Calu3 (cell line): ENCODE measurements at places on chromosomes 4 and X. TPM values are rescaled to one million over a fixed set of nuclear protein-coding genes. Genes with fewer than 3 reads are reported as not detected.

GRCh38 chr4:146072376-146072775, 103.1 kb upstream of the LSM6 start:
- H3K36me3 ChIP-seq = no peaks in the 10 kb centered on the region
- H3K27ac ChIP-seq = no peak overlapping the region
- H3K4me3 ChIP-seq = no peak overlapping the region
- DNase-seq = no peak

GRCh38 chr4:120842031-120842430, 80.5 kb downstream of the PRDM5 start:
- H3K27me3 ChIP-seq = no peaks in the 10 kb centered on the region
- H3K4me3 ChIP-seq = peak overlapping the region; percentile 21
- H3K4me1 ChIP-seq = no peaks in the 10 kb centered on the region

GRCh38 chr4:78630615-78631014, 79.0 kb downstream of the ANXA3 start:
- no peak for DNase-seq
- no peak overlapping the region for H3K4me3 ChIP-seq
- H3K27ac ChIP-seq = no peak overlapping the region
- H3K27me3 ChIP-seq = no peaks in the 10 kb centered on the region
- H3K4me1 ChIP-seq = peaks cover 30% of the 10 kb centered on the region

DNA sequence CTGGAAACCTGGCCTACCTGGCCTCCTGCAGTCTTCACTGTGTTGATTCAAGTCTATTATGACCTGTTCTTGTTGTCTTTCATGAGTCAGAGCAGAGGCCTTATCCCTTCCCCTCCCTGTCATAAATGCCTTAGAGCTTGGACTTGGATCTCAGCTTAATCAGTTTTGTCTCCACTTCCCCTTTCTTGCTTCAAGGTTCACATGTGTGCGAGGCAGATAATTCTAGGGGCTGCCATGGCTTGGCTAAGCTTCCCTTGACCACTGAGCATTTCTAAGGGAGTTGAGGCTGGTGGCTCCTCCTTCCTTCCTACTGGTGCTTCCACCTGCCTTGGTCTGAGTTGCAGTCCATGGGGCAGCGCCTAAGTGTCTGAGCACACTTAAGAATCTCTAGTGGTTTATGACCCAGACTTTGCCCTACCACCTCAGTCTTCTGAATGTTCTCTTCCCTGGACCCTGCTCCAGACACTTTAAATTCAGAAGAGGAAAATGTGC, 1.7 kb upstream of the HEPH start:
- H3K27me3 ChIP-seq = no peaks in the 10 kb centered on the region
- no peaks in the 10 kb centered on the region for H3K4me1 ChIP-seq
- no peaks in the 10 kb centered on the region for H3K36me3 ChIP-seq
- no peak overlapping the region for H3K4me3 ChIP-seq

GRCh38 chr4:38815885-38816782, 11.5 kb upstream of the TLR1 start:
- peaks cover 22% of the 10 kb centered on the region for H3K4me1 ChIP-seq
- DNase-seq = no peak
- no peaks in the 10 kb centered on the region for H3K27me3 ChIP-seq
- no peak overlapping the region for H3K4me3 ChIP-seq
- no peaks in the 10 kb centered on the region for H3K36me3 ChIP-seq

- DNase-seq = no peak
- H3K27me3 ChIP-seq = no peaks in the 10 kb centered on the region
- no peak overlapping the region for H3K27ac ChIP-seq
- no peak overlapping the region for H3K4me3 ChIP-seq
- no peaks in the 10 kb centered on the region for H3K4me1 ChIP-seq
- H3K36me3 ChIP-seq = peaks cover 14% of the 10 kb centered on the region
Measured at GRCh38 chr4:183801457-183802165, 103.5 kb upstream of the STOX2 start.

DNA sequence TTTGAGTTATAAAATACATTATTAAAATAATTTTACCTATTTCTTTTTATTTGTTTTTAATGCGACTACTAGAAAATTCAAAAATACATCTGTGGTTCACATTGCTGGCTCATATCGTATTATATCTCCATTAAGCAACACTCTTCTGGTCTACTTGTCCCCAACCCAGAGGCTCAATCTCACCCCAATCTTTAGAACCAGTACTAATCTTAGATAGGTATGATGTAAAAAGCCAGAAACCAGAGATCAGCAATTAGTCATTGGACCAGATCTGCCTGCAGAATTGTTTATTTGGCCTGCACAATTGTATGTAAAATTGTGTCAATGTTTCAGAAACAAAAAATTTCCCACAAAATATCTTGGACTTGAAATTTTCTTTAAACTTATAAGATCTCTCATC, 155.5 kb upstream of the BMP3 start:
- H3K27ac ChIP-seq = no peak overlapping the region
- H3K36me3 ChIP-seq = no peaks in the 10 kb centered on the region
- H3K4me3 ChIP-seq = no peak overlapping the region
- H3K4me1 ChIP-seq = no peaks in the 10 kb centered on the region

DNA sequence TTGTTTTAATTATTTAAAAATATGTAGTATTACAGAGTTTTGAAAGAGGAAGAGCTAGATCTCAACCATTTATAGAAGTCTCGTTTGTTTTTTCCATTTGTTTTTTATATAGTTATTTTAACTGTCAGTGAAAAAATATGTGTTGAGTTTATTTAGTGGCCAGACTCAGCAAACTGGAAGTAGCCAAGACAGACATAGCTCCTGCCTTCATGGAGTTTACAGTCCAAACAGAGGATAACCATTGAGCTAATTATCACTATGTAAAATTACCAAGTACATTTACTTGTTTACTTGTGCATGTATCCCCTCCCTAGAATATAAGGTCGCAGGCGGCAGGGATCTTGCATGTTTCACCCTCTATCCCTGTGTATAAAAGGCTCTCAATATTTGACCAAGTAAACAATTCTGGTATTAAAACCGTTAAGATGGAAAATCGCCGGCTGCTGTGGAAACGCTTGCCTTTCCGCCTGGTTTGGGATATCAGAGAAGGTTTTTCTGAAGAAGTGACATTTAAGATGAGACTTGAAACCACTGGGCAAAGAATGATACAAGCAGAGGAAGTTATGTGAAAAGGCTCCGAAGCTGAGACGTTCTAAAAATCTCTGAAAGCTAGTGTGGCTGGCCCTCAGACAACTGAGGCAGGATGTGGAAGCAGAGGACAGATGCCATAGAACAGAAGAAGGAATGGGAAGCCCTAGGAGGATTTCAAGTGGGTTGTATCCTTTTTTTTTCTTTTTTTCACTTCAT, 1.3 kb upstream of the CCNI start:
- H3K4me1 ChIP-seq = no peaks in the 10 kb centered on the region
- peaks cover 5% of the 10 kb centered on the region for H3K36me3 ChIP-seq
- no peak for DNase-seq
- no peak overlapping the region for H3K27ac ChIP-seq
- H3K4me3 ChIP-seq = no peak overlapping the region

GRCh38 chr4:2660596-2661211, 95.4 kb downstream of the TNIP2 start:
- H3K36me3 ChIP-seq = peaks cover 6% of the 10 kb centered on the region
- H3K4me3 ChIP-seq = no peak overlapping the region
- H3K27me3 ChIP-seq = no peaks in the 10 kb centered on the region

- no peak overlapping the region for H3K27ac ChIP-seq
- H3K36me3 ChIP-seq = no peaks in the 10 kb centered on the region
- DNase-seq = no peak
Measured at GRCh38 chrX:44189116-44189515, 154.4 kb downstream of the EFHC2 start.

GRCh38 chrX:71102292-71102691, 4.2 kb downstream of the CXorf65 start:
- DNase-seq = no peak
- H3K4me1 ChIP-seq = peaks cover 12% of the 10 kb centered on the region
- H3K4me3 ChIP-seq = no peak overlapping the region
- H3K36me3 ChIP-seq = no peaks in the 10 kb centered on the region
- no peak overlapping the region for H3K27ac ChIP-seq
- no peaks in the 10 kb centered on the region for H3K27me3 ChIP-seq

GRCh38 chrX:53547668-53548067, 113.5 kb upstream of the HSD17B10 start:
- DNase-seq = no peak
- no peaks in the 10 kb centered on the region for H3K4me1 ChIP-seq
- peak overlapping the region; percentile 71 for H3K27ac ChIP-seq
- H3K4me3 ChIP-seq = no peak overlapping the region
- H3K36me3 ChIP-seq = peaks cover 74% of the 10 kb centered on the region

MAGEC2 gene
- total RNA-seq = not detected in 2 replicates

RNF212 gene
- not detected in 2 replicates for total RNA-seq

IL3RA gene
- not detected in 2 replicates for total RNA-seq

TLL1 gene
- total RNA-seq = not detected in 2 replicates

OTUD6A gene
- not detected in 2 replicates for total RNA-seq

RHOH gene
- not detected in 2 replicates for total RNA-seq

ZNF41 gene
- total RNA-seq = 10.8 and 12.2 TPM in 2 replicates

VEGFC gene
- total RNA-seq = 1.2 and 1.5 TPM in 2 replicates

F8A2 gene
- not detected in 2 replicates for total RNA-seq
